ENCODE measurements at places on chromosomes 5 and 9.
A peak's percentile ranks its signal among the peaks of the same experiment; 100 is the strongest.

- no peak for DNase-seq
These were observed 11.9 kb downstream of the TRMO start for GRCh38 chr9:97910357-97910756.

DNA sequence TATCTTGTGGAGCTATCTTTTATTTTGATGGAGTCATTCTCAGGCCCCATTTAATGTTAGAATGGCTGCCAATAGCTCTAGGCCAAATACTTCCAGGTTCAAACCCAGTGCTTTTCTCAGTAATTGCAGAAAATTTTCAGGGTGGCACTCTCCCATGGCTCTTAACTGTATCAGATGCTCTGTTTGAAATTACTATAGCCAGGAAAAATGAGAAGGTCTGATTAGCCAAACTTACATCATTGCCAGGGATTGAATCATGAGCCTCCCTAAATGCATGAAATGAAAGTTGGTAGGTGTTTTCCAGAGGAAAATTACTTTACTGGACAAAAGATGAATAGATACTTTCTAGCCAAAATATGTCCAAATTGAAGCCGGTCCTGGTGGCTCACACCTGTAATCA lies 404.8 kb downstream of the MAT2B start:
- DNase-seq: no peak

DNA sequence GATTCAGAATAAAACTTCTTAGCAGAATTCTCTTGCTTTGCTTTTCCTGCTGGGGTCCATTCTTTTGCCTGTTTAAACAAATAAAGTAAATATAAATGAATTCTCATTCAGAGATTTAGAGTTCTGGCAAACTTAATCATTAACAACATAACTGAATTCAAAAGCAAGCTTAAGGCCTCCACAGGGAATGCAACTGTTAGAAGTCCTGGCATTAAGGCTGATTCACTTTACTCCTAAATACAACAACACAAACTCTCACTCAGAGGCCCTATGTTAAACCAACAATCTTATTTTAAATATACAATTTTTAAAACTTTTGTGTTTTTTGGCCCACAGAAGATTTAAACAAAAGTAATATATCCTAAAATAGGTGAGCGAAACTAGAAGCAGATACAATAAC lies 178.3 kb downstream of the AP3B1 start:
- DNase-seq: no peak

DNA sequence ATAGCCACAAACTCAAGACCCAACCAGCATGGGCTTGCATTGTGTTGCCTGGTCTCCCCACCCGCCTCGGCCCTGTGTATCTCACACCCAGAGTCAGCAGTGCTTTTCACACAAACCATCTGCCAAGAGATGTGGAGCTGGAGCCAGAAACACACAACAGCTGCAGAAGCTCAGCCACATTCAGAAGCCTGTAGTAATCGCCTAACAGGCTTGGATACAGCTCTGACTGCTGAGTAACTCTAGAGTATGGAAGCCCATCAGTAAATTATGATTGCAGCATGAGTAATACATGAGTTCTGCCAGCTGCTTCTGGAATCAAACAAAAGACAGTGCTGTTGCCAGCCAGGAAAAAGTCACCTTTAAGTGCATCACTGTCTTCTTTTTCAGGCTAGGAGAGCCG lies 16.0 kb downstream of the TEK start:
- peak; percentile 84 for DNase-seq

DNA sequence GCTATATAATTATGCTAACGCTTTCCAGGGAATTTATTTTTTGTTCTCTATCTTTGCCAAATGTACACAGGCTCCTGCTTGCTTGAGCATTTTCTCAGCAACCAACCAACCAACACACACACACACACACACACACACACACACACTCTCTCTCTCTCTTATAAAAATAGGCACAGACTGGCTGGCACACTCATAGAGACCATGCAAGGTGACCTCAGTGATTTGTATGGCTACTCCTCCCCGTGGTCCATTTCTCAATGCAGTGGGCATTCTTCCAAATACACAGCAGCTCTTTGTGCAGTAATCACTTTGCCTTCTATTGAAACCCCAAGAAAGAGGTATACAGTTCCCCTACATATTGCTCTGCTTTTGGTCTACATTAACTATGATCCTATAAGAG lies 416.0 kb downstream of the MAN2A1 start:
- DNase-seq: peak; percentile 7

GRCh38 chr5:119070578-119070827 lies 384 bp upstream of the DMXL1 start:
- peak; percentile 94 for DNase-seq

DNA sequence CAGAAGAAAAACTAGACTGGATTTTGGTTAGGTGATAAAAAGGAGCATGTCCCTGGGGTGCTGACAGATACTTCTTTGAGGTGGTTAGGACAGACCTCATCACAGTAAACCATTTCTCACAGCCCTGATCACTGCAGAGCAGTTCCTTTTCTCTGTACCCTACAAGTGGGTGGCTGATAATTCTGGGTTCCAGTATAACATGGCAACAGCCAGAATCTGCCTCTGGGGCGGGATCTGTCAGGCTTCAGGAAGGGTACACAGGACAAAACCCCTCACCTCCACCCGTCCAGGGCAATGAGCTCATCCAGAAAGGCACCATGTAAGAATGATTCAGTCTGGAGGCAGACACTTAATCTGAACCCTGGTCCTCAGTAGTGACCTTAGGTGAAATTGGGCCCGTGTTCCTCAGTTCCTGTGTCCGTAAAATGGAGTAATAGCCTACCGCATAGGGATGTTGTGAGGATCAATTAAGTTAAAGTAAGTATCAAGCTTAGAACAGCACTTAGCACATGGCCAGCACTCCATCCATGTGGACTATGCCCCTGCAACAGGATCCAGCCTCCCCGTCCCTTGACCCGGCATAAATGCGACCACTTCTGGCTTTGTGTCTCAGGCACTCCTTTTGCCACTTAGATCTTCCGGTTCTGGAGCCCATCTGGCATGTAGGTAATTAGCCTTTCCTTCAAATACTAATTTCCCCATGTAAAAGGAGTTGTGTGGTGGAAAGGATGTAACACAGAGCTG lies 129.2 kb downstream of the LHFPL2 start:
- DNase-seq: no peak

- DNase-seq: no peak
These were observed 360.2 kb downstream of the SLIT3 start for GRCh38 chr5:168940712-168941111.

GRCh38 chr5:93186076-93186682 lies 394.8 kb downstream of the NR2F1-AS1 start:
- DNase-seq: no peak

DNA sequence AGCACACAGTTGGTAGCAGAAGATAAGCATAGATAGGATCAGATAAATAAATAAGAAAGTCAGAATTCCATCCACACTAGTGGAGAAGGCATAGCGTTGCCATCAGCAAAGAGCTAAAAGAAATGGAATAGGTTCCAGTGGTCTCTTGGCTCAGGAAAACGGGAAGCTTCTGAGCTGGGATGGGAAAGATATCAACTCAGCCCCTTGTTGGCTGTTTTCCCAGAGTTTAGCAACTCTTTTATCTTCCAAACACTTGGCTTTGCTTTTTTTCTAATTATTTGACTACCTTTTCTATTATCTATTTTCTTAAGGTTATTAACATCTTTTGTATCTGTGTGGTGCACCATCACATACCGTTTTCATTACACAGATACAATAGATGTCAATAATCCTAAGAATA lies 445.7 kb upstream of the TRPC7 start:
- no peak for DNase-seq

DNA sequence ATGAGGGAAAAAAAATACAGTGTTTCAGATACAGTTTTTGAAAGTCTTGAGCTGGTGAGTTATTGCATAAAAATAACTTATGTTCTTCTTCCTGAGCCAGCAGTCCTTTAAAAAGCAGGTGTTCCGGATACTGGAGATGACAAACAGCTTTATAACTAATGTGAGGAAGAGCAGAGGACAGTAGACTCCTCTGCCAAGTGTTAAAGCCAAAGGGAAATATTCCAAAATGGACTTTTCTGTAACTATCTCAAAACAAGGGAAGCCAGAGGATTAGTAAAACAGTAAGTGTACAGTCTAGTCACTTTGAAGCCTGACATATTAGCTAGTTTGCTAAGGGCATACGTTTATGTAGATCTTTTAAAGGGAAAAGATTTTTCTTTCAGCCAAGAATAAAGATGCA lies 11.0 kb upstream of the SNCAIP start:
- DNase-seq: no peak

GRCh38 chr9:15505921-15506320 lies 4.8 kb downstream of the PSIP1 start:
- DNase-seq: no peak

DNA sequence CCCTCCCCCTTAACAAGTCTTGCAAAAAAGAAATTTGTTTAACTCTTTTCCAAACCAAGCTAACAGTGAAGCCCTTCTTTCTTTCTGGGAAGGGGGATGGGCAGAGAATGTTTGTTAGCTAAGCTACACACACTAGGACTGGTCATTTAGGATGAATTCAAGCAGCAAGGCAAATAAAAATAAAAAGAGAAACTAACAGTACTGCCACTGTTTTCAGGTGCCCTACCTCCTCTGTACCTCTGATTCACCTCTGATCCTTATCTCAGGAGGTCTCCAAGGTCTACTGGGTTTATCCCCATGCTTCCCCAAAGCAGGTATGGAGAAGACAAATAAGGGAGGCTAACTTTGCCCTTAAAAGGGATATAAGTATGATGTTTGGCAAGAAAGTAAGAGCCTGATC lies 52.9 kb downstream of the ELL2 start:
- DNase-seq: no peak

DNA sequence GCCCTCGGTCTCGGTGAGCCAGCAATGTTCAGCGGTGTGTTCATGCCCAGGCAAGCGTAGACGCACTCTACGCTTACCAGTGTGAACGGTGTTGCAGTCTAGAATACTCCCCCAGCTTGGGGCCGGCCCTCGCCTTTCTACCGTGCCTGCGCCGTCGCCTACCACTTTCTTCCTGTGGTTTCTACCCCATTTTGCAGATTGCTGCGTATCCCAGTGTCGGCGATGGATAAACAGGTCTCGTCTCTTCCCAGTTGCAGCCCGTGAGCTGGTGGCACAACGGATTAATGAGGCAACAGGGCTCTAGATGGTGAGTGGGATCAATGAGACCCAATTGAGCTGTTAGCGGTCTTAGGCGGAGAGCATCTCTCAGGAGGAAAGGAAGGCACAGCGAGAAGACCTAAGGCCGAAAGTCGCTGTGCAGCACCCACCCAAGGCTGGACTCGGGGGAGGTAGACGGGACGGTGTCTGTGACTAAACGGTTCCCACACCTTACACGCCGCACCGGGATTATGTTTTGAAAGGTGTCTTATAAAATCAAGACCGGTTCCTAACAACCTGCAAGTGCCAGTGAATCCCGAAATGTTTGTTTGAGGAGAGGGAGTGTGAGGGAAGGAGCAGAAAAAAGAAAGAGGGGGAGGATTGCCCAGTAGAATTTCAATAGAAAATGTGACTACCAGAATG lies 5.8 kb downstream of the OTP start:
- DNase-seq: peak; percentile 43

- DNase-seq: peak; percentile 10
These were observed 56.6 kb downstream of the HSD17B3 start for GRCh38 chr9:96245399-96245798.

GRCh38 chr5:34695275-34696027 lies 39.3 kb downstream of the RAI14 start:
- DNase-seq: no peak

DNA sequence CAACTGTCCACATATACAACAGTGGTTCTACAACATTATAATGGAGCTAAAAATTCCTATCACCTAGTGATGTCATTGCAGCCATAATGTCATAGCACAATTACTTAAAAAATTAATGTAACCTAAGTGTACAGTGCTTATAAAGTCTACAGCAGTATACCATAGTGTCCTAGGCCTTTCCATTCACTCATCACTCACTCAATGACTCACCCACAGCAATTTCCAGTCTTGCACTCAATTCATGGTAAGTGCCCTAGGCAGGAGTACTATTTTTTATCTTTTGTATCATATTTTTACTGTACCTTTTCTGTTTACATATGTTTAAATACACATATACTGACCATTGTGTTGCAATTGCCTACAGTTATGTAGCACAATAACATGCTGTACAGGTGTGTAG lies 9.6 kb upstream of the PUM3 start:
- no peak for DNase-seq

DNA sequence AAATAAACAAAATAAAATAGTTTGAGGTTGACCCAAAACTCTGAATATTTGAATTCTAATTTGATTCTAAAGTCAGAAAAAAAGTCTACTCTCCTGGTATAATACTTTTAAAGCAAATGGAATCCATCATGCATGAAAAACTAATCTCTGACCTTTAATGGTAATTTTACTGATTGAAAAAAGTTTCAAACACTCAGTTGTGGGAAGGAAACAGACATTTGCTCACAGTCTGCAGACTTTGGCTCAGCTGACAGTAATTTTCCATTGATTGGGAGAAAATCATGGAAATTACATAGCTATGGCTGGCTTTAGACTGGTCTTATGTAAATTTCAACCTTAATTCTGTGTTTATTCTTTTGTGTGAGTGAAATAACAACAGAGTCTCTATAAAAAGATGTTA lies 574.3 kb downstream of the PDE4D start:
- DNase-seq: no peak

GRCh38 chr9:129889122-129889940 lies 54.1 kb downstream of the USP20 start:
- no peak for DNase-seq

DNA sequence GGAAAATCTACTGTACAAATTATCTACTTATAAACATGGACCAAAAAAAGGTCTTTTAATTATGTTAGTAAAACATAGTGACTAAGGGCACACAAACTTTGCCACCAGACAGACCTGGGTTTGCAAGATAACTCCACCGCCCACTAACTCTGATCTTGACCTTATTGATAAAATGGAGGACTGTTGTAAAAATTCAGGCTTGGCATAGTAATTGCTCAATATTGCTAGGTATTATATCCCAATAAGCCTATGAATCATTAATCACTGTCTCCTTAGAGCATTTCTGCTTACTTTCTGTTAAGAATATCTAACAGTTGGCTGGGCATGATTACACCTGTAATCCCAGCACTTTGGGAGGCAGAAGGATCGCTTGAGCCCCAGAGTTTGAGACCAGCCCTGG lies 3.8 kb downstream of the C9orf40 start:
- no peak for DNase-seq

DNA sequence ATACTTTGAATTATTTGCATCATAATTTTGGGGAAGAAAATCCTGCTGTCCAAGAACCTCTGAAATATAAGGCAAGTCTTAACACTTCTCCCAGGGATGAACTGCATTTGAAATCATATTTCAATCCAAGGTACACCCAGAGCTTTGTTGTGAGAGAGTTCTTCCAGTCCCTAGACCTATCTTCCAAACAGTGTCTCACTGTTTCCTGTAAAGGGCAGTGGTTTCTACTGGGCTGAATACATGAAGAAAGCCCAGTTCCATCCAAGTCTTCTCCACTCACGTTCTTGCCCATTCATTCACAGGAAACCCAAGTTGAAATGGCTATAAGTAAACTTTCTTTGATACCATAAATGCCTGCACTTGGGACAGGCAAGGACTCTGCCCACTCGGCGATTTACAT lies 108.3 kb upstream of the LHFPL2 start:
- DNase-seq: no peak

DNA sequence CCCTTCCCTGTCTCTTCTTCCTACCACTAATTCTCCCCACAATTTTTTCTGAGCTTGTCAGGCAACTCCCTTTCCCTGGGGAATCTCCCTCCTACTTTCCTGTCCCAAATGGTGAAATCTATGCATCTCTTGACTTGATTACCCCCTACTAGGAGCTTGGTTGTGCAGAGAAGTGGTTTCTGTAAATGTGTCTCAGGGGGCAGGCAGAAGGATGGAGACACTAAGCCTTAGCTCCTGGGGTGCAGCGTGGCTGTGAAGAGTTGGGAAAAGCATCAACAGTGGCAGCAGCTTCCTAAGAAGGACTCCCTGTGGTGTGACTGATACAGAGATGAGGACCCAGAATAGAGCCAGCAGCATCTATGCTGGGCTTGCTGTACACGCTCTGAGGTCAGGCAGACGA lies 62.3 kb downstream of the NRG2 start:
- no peak for DNase-seq

Measured in NCI-H82 (cell line).